ENCODE measurements at places on chromosomes 3 and 15. TPM values are rescaled to one million over a fixed set of nuclear protein-coding genes. Genes with fewer than 3 reads are reported as not detected.

- no peak for DNase-seq
Observed at GRCh38 chr15:40392986-40393948, 10.7 kb downstream of the KNSTRN start.

DNA sequence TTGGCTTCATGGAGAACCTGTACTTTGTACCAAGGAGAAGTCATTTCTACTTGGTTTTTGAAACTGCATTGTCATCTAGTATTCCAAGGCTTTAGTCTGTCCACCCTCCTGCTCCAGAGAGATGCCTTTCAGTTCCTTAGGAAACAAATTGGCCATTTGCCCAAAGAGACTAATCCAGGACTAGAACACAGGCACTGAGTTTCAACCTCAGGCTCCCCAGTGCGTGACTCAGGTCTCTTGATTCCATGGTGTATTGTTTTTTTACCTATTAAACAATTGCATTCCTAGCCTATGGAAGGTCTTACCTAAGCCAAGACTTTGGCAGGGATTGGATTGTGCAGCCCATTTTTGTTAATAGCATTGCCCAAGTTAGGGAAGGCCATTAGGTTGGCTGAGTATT, 214.8 kb upstream of the CTDSPL start:
- no peak for DNase-seq

GRCh38 chr15:74956648-74957475, at the start of gene RPP25:
Gene RPP25, minus strand, starts transcription at chr15:74956772. Its CDS starts 189 bp downstream, at chr15:74956583.
- DNase-seq: peak; percentile 92

GRCh38 chr3:168322941-168323340, 227.2 kb upstream of the GOLIM4 start:
- DNase-seq: no peak

DNA sequence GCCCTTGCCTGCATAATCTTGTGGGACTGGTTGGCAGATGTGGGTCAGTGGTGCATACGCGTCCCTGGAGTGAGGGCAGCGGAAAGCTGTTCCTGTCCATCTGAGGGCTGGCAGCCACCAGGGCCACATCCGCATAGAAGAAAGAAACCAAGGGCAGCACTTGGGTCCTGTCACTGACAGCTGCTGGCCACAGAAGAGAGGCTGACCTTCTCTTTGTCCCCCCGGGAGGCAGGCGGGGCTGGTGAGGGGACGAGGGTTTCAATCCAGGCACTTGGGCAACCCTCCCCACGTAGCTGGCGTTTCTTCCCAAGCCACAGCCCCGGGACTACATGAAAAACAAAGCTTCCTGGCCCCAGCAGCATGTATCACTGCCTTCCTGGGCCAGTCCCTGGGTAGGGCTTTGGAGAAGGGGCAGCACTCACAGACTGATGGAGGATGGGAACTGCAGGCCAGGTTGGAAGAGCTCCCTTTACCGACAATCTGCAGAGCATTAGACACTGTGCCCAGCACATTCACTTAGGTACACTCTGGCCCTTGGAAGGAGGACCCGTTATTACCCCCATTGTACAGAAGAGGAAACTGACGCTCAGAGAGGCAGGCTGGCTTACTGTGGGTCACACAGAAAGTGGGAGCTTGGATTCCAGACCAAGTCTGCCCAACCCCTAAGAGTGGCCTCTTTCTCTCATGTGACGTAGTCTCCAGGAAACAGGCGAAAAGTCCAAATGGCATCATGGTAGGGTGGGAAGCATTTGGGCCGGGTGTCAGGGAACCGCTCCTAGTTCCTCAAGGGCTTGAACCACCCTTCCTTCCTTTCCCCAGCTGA, 78.8 kb upstream of the SLC6A6 start:
- DNase-seq: no peak

- no peak for DNase-seq
Observed at GRCh38 chr3:142056656-142057330, 92.6 kb downstream of the TFDP2 start.

DNA sequence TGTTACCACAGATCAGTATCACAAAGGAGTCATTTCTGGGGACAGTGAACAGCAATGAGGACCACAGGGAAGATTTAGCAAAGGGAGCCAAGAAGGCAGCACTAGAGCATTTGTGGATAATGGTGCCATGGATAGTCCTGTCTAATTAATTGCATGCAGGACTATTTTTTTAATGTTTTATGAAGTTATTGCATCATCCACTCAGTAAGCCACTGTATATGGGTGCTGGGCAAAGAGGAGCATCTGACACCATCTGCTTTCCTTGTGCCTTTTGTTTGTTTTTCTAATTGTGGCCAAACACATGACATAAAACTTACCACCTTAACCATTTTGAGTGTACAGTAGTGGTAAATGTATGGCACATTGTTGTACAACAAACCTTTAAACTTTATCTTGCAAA, 301.1 kb upstream of the LRRFIP2 start:
- DNase-seq: no peak

DNA sequence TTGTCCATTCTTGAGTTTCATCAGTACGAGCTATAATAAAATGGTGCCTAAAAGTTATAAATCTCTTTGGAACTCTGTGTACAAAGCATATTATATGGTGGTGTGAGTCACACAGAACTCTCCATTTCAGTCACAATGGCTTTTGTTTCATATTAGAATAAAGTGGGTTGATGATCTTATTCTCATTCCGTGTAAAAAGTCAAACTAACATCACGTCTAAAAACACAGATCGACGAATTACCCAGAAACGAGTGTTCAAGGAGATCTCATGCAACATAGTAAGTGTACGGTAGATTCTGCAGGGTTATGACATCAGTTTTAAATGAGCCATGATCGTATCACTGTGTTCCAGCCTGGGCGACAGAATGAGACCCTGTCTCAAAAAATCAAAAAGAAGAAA, 122.4 kb downstream of the FOXP1 start:
- DNase-seq: no peak

DNA sequence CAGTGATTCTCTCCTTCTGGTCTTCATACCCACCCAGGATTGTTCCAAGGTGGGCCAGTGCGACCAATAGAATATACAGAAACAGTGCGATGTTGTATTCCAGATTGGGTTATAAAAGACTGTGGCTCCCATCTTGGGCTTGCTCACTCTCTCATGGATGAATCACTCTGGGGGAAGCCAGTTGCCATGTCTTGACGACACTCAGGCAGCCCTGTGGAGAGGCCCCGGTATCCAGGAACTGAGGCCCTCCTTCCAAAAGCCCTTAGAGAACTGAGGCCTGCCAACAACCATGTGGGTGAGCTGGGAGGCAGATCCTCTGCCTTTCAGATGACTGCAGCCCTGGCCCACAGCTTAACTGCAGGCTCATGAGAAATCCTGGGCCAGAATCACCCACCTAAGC, 57.2 kb downstream of the SH3GL3 start:
- no peak for DNase-seq

GRCh38 chr3:188294823-188295487, 141.0 kb downstream of the LPP start:
- DNase-seq: no peak

DNA sequence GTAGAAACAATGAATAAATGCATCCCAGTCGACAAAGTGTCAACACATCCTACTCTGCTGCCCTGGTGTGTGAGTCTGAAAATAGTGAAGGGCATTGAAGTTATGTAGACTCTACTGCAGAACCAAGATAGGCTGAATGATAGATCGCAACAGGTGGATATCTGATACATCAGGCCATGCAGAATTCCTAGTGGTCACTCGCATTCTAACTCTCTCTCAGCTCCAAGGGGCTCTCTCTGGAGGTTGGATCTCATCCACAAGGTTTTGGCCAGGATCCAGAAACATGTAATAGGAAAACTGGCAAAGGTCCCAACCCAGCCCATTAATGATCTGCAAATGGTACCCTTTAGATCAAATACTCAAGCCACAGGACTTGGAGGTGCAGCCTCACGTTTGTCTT, 514.1 kb downstream of the MAGI1 start:
- DNase-seq: no peak

DNA sequence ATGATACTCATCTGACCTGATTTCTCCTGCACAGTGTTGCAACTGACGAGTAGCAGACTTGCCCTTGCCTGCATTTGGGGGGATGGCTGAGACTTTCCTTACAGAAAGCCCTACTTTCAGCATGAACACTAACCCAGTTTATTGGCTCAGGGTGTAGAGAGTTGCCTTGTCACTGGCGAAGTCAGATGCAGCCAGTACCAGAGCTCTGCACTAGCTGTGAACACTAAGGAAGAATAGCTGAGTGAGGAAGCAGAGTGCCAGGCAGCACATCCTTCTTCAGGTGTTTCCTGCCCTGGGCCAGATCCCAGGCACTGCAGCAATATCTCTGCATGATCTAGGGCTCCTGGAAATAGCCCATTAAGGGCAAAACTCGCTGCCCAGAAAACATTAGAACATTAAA, 154.0 kb upstream of the SYNPR start:
- DNase-seq: no peak

GRCh38 chr3:112582244-112582874, 20.5 kb downstream of the SLC35A5 start:
- DNase-seq: peak; percentile 28

- DNase-seq: no peak
Observed at GRCh38 chr3:143128227-143128955, 8.8 kb downstream of the CHST2 start.

DNA sequence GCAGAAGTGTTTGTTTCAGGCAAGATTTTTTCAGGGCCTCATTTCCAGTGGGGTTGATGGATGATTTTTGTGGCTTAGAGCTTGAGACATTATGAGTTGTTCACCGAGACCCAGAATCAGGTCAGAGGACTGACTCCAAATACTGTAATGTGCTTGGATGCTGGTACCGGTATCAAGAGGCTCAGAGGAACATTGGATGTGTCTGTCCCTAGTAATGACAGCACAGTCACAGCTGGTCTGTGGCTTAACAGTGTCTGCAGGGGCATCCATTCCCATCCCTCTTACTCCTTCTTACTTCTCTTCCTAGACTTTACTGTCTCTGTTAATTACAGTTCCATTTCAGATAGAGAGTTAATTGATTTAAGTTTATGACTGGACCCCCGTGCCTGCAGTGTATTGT, 107.8 kb downstream of the PTPRG start:
- no peak for DNase-seq

DNA sequence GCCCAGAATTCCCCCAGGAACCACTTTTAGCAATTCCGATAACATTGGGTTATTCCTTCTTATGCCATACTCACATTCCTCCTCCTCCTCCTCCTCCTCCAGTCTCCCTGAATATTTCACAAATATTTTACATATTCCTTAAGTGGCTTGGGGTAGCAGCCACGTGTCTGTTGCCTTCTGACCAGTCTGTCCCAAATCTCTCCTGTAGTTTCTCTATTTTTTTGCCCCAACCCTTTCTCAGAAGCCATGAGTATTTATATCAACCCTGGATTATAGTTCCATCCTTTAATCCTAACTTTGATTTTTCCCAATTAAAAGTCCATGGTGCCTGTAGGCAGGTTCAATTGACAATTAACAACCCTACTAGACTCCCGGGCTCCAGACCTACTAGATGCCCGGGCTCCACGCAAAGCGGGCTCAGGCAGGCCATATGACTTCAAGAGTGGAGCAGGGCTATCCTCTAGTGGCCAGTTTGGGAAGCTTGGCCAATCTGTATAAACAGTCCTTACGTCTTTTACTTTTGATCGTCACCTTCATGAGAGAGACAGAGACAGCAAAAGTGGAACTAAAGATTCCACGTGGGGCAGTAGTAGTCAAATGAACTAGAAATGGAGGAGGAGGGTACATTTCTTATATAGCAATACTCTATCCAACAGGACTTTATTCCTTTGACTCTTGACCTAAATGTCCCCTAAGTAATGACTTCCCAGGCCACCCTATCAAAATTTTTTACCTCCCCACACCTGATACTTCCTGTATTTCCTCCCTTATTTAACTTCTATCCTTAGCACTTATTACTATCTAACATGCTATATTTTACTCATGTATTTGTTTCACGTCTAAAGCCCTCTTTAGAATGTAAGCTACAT, 69.7 kb downstream of the USF3 start:
- peak; percentile 69 for DNase-seq

The RNF168 gene
- total RNA-seq: 65.5 TPM

The SMCO1 gene
- not detected for total RNA-seq

The TRPM1 gene
- not detected for total RNA-seq

The LDHAL6B gene
- total RNA-seq: not detected

The SPESP1 gene
- total RNA-seq: not detected

The KIF7 gene
- 23.4 TPM for total RNA-seq

Measured in H9 (cell line).